ENCODE measurements at places on chromosomes 5 and 9.

- no peak for DNase-seq
Observed at GRCh38 chr9:35619800-35620158, 1.6 kb upstream of the CD72 start.

GRCh38 chr9:93259490-93260262, 75.7 kb downstream of the WNK2 start:
- DNase-seq: no peak

DNA sequence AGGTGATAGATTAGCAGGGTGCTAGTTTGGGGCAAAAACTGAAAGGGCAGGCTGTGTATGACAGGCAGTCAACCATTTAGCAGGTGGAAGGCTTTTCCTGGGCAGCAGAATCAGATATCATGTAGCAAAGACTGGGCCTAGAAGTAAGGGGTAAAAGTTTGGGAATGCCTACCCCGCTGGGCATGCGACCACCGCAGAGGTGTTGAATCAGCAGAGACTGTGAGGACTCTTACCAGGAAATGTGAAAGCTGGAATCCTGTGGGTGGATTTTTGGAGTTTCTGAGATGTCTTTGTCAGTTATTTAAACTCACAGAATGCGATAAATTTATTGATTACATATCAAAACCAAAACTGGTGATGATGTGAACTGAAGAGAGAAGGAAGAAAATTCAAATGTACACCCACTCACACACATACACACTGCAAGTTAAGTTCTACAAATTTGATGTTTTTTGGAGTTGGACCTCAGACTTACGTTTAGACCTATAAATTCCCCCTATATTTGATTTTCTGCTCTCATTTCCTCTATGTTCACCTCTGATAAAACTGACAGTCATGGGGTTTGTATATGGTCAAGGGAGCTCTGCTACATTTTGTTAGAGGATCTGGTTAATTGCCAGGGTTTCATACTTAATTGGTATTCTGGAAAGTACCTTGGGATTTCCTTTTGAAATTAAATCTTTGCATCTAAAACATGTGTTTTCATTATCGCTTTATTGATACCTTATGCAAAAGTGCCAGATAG, 333.6 kb downstream of the CSNK1G3 start:
- no peak for DNase-seq

GRCh38 chr5:50800410-50800809, 134.0 kb downstream of the PARP8 start:
- DNase-seq: no peak

- no peak for DNase-seq
Observed at GRCh38 chr5:116038817-116039216, 6.5 kb downstream of the ARL14EPL start.

- no peak for DNase-seq
Observed at GRCh38 chr5:42745856-42746255, 10.8 kb upstream of the CCDC152 start.

- DNase-seq: no peak
Observed at GRCh38 chr9:68797116-68797515, 92.1 kb downstream of the PIP5K1B start.

- DNase-seq: no peak
Observed at GRCh38 chr9:135273008-135273407, 185.5 kb downstream of the OLFM1 start.

DNA sequence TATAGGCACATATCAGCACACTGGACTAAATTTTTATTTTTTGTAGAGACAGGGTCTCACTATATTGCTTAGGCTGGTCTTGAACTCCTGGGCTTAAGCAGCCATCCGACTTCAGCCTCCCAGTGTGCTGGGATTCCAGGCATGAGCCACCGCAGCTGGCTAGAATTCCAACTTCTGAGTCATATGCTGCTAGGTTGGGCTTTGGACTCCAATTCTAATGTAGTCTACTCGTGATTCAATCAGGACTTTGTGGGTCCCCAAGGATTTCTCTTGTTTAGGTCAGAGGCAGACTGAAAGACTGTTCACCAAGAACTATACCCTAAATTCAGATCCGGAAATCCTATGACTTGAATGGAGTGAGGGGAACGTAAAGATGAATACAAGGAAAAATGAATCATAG, 68.2 kb upstream of the CHD1 start:
- DNase-seq: peak; percentile 97

DNA sequence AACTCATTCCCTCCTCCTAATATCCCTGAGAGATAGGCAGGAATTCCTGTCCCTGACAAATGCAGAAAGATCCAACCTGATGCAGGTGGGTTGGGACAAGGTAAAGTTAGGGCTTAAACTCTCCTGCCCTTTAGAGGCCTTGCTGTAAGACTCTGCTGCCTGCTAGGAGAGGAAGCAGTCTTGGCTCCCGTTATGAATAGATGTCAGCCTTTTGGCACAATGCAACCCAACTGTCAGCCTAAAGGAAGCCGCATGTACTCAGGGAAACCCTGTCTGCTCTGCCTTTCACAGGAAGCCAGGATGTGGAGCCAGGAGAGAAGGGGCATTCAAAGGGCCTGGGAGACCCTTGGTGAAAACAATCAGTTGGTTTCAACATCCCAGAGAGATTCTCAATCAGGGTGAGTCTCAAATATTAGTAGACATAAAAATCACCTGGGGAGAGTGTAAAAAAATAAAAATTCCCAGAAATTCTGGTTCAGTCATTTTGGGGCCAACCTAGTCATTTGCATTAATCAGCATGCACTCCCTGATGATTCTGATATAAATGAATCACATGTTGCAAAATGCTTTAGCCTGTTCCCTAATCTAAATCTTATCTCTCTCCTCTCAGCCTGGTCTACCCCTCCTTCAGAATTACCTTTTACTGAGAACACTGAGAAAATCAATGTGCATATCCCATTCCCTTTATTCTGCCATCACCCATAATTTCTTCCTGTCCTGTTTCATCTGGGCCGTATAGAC, 136.2 kb upstream of the TRIM32 start:
- peak; percentile 57 for DNase-seq

DNA sequence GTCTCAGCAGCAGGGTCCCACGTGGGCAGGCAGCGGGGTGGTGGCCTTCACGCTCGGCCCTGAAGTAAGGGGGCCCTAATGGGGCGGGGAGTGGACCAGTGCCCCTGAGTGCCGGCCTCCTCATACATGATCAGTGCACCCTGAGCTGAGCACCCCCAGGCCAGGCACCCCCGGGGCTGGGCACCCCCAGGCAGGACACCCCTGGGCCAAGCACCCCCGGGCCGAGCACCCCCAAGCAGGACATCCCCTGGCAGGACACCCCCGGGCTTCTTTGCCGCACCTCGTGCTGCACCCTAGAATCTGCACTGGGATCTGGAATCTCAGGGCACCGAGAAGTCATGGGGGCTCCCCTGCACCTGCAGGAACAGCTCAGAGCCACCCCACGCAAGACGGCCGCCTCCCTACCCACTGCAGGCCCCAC, 51.4 kb downstream of the EXD3 start:
- DNase-seq: no peak

- no peak for DNase-seq
Observed at GRCh38 chr9:75953218-75953617, 62.7 kb downstream of the PCSK5 start.

DNA sequence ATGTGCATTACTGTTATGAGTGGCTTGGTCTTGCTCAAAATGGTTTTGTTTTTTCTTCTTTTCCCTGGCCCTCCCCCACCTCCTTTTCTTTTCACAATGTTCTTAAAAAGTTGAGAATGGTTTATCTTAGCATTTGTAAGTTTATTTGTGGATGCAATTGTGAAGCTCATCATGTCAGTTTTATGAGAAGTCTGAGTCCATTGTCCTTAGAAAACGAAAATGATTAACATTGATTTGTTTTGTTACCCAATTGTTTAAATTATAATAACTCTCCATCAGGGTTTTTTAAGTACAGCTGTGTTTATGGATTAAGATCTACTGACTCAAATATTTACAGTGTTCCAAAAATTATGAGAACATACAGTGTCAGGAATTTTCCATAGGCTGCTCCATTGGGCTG, 511.3 kb upstream of the PAPPA start:
- DNase-seq: no peak

DNA sequence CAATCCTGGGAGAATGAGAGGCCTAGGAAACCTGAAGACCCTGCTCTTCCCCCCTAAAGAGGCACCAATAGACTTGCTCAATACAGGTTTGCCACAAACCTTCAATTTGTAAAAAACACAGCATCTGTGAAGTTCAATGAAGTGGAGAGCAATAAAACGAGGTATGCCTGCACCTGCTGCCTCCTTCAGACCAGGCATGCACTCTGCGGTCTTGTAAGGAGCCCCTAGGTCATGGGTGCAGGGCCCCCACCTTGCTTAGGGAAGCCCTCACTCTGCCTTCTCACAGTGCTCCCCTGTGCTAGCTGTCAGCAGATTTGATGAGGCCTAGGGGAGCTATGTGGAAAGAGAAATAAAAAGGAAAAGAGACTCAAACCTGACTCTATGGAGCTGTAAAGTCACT, 72.1 kb upstream of the GALNT10 start:
- no peak for DNase-seq

DNA sequence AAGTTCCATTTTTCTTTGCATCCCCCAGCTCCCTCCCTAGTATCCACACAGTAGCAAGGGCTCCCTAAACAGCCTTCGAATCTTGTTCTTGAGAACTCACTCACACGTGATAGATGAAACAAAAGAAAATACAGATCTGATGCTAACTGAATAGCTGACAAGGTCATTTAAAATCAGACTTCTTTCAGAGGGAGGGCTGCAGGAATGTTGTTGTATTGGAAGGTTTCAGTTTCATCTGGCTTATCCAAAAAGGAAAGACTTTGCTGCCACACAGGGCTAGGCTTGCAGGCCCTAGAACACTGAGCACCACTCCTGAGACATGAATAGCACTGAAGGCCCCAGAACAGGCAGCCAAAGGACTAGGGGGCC, 3.2 kb downstream of the CD180 start:
- DNase-seq: no peak

Measured in HS-5 (cell line).